ENCODE measurements at places on chromosomes 4 and X.

- no peak for DNase-seq
Measured at GRCh38 chrX:13069771-13070416, 25.5 kb upstream of the FAM9C start.

GRCh38 chrX:1385253-1386223 lies 6.4 kb downstream of the SLC25A6 start:
- DNase-seq = peak; percentile 8

- DNase-seq = no peak
Measured at GRCh38 chr4:114264877-114265291, 285.4 kb upstream of the ARSJ start.

GRCh38 chr4:8191136-8191747 lies 7.8 kb upstream of the SH3TC1 start:
- DNase-seq = no peak

GRCh38 chr4:73518340-73518739 lies 36.8 kb downstream of the AFM start:
- no peak for DNase-seq

DNA sequence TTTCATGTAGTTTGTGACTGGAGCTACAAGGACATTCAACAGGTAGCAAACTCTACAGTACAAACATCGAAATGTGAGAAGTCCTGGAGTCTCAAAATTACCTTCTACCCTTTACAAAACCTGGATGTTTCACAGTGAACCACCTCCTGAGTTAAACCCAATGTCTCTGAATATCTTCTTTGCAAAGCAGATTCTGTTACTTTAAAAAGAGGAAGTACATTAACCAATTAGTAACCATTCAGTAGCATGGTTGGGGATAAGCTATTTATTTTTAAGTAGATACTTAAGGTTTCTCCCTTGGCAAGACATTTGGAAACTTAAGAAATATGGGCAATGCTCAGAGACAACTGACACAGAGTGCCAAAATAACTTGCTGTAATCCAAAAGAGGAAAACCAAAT lies 371.9 kb upstream of the NWD2 start:
- no peak for DNase-seq

- no peak for DNase-seq
Measured at GRCh38 chr4:123593655-123594054, 197.1 kb downstream of the SPRY1 start.

Measured in stimulated activated CD4-positive, alpha-beta T cell treated with anti-CD3 and anti-CD28 coated beads, Interleukin-15, amount 100 ng/mL, for 24 hours (primary cell).